Activated CD4-positive, alpha-beta T cell treated with anti-CD3 and anti-CD28 coated beads for 48 hours (primary cell): ENCODE measurements at places on chromosomes 13 and 19.

- DNase-seq = peak; percentile 78
Measured at GRCh38 chr19:43901395-43902390, 33.4 kb downstream of the ZNF45 start.

- no peak for DNase-seq
Measured at GRCh38 chr13:99228737-99229691, 28.4 kb downstream of the UBAC2 start.

- no peak for DNase-seq
Measured at GRCh38 chr19:1630811-1631210, 21.6 kb downstream of the TCF3 start.

DNA sequence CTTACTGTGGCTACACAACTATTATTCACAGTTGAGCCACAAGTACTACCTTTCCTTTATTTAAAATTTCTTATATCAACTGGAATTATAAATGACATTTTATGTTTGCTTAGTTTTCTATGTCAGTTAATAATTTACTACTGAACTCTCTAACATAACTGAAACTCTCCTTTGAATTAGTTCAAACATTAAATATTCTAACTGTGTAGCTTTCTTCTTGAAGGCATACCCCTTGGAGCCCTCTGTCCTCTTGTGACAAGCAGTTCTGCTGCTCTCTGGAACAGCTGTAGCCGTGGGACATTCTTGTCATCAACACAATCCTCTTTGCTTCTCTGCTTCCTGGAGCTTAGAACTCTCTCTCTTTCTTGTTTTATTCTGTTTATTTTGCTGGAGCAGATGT lies 244.8 kb downstream of the NHLRC3 start:
- DNase-seq = no peak

GRCh38 chr13:45063261-45063860 lies 56.9 kb upstream of the GTF2F2 start:
- DNase-seq = no peak

DNA sequence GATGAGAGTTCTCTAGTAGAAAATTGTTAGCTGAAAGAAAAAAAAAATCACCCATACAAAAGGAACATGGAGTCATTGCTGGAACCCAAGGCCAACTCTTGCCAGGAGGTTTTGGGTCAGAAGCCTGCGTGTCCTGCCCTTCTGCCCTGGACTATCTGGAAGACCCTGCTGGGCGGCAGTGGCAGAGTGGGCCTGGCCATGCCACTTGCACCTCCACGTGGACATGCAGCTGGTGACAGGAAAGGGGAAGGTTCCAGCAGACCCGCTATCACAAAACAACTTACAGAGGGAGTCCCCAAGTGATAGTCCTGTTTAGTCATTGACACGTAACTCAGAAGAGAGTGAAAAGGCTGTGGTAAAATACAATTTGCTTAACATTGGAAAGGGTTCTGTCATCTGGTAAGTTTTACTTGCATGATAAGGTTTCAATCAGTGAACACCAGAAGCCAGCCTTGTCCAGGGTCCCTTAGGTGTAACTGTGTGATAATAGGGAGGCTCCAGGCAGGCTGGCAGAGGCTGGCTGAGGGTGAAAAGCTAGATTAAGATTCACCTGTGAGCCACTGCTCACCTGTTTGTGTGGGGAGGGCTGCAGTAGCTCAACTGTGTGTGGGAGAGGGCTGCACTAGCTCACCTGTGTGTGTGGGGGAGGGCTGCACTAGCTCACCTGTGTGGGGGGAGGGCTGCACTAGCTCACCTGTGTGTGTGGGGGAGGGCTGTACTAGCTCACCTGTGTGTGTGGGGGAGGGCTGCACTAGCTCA lies 47.8 kb downstream of the COL4A2 start:
- no peak for DNase-seq

DNA sequence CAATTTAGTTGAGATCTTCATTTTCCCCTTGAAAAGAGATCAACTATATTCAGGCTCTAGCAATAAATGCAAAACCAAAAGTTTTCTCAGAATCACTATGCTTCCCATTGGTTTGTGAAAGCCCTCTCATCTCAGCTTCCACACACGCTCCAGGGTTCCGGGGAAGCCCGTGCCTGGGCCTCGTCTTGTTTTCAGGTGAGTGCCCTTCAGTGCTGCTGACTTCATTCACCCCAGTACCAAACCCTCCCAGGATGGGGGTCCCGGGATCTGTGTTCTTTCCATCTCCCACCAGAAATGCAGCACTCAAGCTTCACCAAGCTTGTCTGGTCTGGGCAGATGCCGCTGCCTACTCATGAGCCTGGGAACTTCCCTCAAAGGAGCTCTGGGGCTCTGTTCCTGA lies 97.7 kb downstream of the TEX29 start:
- DNase-seq = no peak

DNA sequence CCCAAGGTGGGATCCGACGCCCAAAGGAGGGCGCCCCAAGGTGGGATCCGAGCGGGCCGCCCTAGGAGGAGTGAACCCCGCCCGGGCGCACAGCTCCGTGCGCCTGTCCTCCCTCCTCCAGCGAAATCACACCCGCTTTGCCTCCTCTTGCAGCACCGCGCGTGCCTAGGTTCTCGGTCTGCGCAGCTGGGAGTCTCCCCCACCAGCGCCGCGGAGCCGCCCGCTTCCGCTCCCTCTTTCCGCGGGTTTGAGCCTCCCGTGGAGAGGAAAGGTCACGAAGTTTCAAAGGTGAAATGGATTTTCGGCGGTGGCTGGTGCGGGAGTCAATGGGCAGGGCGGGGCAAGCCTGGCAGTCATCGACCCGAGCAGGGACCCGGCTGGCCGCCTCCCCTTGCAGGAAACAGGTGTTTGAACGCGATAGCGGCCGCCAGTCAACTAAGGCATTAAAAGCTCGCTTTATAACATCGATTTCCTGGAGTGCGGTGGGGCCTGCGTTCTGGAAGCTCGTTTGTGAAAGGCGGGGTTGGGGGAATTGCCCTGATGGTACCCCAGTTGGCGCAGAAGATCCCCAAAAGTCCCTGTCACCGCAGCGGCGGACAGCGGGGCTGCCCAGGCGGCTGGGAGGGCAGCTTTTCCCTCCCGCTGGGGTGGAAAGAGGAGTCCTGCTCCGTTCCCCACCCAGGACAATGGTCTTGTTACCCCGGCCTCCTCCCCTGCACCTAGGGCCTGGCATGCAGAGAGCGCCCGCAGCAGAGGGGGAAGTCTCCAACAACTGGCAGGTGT lies 9.0 kb upstream of the SOX1 start:
- no peak for DNase-seq

- no peak for DNase-seq
Measured at GRCh38 chr13:73281746-73282145, 222.9 kb downstream of the KLF5 start.

DNA sequence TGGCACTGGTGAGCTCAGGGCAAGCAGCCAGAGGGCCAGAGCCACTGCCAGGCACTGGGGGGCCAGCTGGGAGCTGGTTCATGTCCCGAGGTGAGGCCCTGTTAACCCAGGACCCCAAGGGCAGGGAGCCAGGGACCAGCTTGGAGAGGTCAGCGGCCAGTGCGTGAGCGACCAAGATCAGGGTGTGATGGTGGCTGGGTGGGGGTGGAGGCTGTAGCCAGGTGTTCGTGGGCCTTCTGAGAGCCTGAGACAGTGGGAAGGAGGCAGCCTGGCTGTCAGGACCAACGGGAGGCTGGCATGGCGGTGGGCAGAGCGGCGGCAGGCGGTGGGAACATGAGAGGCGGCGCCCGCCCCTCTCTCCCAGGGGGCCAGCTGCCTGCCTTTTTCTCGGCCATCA lies 8.1 kb upstream of the KPTN start:
- no peak for DNase-seq

DNA sequence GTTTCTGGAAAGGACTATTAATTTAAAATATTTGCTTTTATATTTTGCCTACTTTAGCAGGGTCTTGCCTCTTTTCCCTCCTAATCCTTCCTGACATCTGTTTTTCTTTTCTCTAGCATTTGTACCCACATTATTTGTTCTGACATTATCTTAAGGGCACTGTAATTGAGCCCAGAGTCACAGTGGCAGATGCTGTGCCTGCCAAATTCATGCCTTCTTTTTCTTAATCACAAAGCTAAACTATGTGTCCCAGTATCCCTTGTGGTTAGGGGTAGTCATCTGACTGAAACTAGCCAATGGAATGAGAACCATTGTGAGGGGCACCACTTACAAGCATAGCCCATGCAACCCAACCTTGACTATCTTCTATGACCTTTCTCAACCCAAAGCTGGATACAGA lies 562.9 kb downstream of the MYO16 start:
- DNase-seq = no peak

- peak; percentile 68 for DNase-seq
Measured at GRCh38 chr19:1690699-1691307, 38.4 kb upstream of the TCF3 start.

DNA sequence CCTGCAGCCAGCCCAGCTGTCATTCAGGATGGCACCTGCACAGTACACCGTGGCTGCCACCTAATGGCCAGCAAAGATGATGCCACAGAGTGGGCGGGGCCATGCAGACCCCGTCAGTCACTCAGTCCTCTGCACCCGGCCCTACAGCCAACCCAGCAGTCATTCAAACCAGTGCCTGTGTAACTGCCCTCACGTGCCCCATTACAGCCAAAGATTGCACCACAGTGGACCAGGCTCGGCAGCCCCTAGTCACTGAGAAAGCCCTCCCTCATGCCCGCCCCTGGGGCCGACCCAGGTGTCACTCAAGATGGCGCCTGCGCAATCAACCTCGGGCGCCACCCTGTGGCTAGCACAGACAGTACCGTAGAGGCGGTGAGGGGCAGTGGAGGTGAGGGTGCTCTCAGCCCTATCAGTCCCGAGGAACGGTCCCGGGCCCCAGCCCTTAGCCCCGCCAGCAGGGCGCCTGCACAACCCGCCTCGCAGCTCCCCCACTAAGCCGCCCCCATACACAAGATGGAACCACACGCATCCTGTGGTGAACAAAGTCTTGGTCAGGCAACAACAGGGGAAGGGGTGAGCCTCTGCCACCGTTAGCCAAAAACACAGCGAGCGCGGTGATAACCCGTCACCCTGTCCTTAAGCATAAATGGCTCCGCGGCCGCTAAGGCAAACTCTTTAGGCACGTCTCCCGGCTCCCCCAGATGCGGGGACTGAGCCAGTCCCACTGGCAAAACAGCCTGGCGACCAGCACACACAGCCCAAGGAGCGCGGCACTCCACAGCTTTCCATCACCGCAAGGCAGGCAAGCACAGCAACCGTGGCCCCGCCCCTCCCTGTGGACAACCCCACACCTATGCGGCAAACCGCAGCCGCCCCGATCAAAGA lies 2.3 kb downstream of the PEG3 start:
- DNase-seq = no peak
